ENCODE measurements at places on chromosomes 3 and 15. TPM values are rescaled to one million over a fixed set of nuclear protein-coding genes. Genes with fewer than 3 reads are reported as not detected.

The CLK3 gene
- total RNA-seq, result 227 TPM

The SCAANT1 gene
- 2.9 TPM for total RNA-seq

DNA sequence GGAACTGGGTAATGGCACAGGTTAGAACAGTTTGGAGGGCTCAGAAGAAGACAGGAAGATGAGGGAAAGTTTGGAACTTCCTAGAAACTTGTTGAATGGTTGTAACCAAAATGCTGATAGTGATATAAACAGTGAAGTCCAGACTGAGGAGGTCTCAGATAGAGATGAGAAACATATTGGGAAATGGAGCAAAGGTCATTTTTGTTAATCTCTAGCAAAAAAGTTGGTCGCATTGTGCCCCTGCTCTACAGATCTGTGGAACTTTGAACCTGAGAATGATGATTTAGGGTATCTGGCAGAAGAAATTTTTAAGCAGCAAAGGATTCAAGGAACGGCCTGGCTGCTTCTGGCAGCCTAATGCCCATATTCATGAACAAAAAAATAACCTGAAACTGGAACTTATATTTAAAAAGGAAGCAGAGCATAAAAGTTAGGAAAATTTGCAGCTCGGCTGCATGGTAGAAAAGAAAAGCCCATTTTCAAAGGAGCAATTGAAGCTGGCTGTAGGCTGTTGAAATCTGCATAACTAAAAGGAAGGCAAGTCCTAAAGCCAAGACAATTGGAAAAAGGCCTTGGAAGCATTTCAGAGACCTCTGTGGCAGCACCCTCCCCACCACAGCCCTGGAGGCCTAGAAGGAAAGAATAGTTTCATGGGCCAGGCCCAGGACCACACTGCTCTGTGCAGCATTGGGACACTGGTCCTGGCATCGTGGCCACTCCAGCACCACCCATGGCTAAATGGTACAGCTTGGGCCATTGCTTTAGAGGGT lies 182.6 kb upstream of the CD96 start:
- DNase-seq, result no peak
- H3K27me3 ChIP-seq, result no peaks in the 10 kb centered on the region
- no peaks in the 10 kb centered on the region for H3K4me1 ChIP-seq
- H3K4me3 ChIP-seq, result no peak overlapping the region
- H3K27ac ChIP-seq, result no peak overlapping the region

GRCh38 chr15:61130950-61131942 lies 97.9 kb downstream of the RORA start:
- no peak overlapping the region for H3K27ac ChIP-seq
- H3K4me1 ChIP-seq, result no peaks in the 10 kb centered on the region
- H3K36me3 ChIP-seq, result no peaks in the 10 kb centered on the region
- no peak overlapping the region for H3K4me3 ChIP-seq

- peaks cover 3% of the 10 kb centered on the region for H3K4me1 ChIP-seq
- no peaks in the 10 kb centered on the region for H3K27me3 ChIP-seq
- H3K36me3 ChIP-seq, result peaks cover 19% of the 10 kb centered on the region
Measured at GRCh38 chr15:89852342-89852995, 37.8 kb upstream of the ANPEP start.

DNA sequence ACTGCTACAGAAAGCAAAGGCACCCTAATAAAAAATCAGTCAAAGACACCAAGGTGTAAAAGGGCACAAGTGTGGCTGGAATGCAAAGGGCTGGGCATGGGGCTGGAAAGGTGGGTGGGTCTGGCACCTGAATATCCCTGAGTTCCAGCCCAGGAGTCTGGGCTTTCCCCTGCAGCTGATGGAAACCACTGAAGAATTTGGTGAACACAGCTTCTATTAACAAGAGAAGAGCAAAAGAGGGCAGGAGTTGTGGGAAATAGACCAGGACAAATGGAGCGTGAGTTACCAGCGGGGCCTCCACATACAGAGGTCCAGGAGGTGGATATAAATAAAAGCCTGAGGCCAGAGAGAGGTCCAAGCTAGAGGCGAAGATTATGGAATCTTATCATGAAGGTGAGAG lies 45.1 kb upstream of the TPM1 start:
- no peak overlapping the region for H3K27ac ChIP-seq
- H3K4me1 ChIP-seq, result no peaks in the 10 kb centered on the region

DNA sequence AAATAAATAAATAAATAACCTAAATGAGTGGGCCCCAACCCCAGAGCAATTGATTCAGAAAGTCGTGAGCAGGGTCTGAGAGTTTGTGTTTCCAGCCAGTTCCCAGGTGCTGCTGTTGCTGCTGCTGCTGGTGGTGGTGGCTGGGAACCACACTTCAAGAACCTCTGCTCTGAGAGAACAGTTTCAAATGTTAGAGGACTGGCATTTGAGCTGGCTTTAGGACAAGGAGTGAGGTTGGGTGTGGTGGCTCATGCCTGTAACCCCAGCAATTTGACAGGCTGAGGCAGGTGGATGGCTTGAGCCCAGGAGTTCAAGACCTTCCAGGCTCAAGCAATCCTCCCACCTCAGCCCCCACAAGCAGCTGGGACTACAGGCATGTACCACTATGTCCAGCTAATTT lies 123.1 kb upstream of the UBE2E1 start:
- DNase-seq, result no peak
- no peaks in the 10 kb centered on the region for H3K36me3 ChIP-seq

DNA sequence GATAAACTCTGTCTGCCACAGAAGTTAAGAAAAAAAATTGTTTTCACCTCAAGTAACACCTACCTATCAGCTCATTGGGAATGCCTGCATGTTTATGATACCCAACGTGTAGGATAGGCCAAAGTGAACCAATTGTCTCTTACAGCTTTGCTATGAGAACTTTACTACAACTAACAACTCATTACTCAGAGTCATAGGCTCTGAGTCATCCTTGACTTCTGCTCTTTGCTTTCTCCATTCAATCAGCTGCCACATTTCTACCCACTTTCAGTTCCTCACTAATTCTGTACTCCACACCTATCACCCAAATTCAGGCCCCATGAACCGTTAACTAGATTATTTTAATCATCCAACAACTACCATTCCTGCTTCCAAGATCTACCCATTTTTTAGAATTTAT lies 843.9 kb downstream of the TUSC7 start:
- H3K4me1 ChIP-seq, result no peaks in the 10 kb centered on the region
- H3K27ac ChIP-seq, result no peak overlapping the region
- H3K27me3 ChIP-seq, result no peaks in the 10 kb centered on the region
- no peak for DNase-seq

- H3K36me3 ChIP-seq, result no peaks in the 10 kb centered on the region
- H3K4me1 ChIP-seq, result no peaks in the 10 kb centered on the region
- H3K4me3 ChIP-seq, result no peak overlapping the region
- H3K27me3 ChIP-seq, result no peaks in the 10 kb centered on the region
- no peak for DNase-seq
Measured at GRCh38 chr3:185717121-185717520, 107.7 kb downstream of the IGF2BP2 start.

DNA sequence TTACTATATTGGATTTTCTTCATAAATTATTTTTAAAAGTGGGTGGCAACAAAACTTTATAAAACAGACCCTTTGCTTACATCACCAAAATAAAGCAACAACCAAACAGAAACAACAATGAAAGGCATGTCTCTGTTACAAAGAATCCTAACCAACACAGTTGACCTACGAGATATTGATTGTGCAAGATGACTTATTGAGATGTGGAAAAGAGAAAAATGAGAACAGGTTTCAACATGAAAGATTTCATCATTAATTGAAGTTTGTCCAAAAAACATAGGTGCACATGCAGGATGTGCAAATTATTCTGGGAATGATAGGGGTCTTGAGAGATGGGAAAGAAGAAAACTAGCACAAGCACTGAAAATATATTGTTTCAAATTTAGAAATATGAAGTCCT lies 9.0 kb downstream of the GMNC start:
- H3K27ac ChIP-seq, result no peak overlapping the region
- H3K27me3 ChIP-seq, result no peaks in the 10 kb centered on the region
- no peaks in the 10 kb centered on the region for H3K36me3 ChIP-seq
- DNase-seq, result no peak
- H3K4me1 ChIP-seq, result no peaks in the 10 kb centered on the region

- no peak for DNase-seq
- no peak overlapping the region for H3K27ac ChIP-seq
- peaks cover 2% of the 10 kb centered on the region for H3K27me3 ChIP-seq
- peaks cover 5% of the 10 kb centered on the region for H3K4me1 ChIP-seq
Measured at GRCh38 chr15:74217907-74218885, 15.6 kb upstream of the STRA6 start.

DNA sequence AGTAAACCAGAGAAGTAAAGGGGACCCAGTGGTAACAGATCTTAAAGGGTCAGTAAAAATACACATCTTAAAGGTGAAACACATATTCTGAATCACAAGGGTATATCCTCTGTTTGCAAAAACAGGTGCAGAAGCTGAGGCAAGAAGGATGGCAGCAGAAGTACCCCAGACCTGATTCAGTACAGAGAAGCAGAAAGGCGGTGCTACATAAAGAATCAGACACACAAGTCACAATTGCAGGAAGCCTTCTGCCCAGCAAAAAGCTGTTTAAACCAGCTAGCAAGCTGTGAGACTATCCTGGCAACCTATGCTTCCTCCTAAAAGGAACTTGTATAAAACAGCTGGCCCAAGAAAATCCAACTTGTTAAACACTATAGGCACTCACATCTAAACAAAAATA lies 49.4 kb downstream of the ZNF280D start:
- H3K36me3 ChIP-seq, result no peaks in the 10 kb centered on the region
- no peaks in the 10 kb centered on the region for H3K4me1 ChIP-seq
- DNase-seq, result no peak
- no peak overlapping the region for H3K4me3 ChIP-seq

Data from naive thymus-derived CD8-positive, alpha-beta T cell (primary cell).